A549 treated with Hydrocortisone at 1 μM for 4 hours (cell line): ENCODE measurements at places on chromosomes 6 and 20. TPM values are rescaled to one million over a fixed set of nuclear protein-coding genes. Genes with fewer than 3 reads are reported as not detected.

F13A1 gene
- not detected in 5 replicates for total RNA-seq

ERVFRD-1 gene
- not detected in 5 replicates for total RNA-seq

ADAT2 gene
- 3.2 to 4.1 TPM (median 3.8 TPM) in 5 replicates for total RNA-seq

SLC22A7 gene
- total RNA-seq, result not detected in 5 replicates

CDK19 gene
- total RNA-seq, result 4.3 to 6.8 TPM (median 5.5 TPM) in 5 replicates

OVOL2 gene
- 0.20 to 0.33 TPM (median 0.28 TPM) in 5 replicates for total RNA-seq

PTCHD4 gene
- 0.06 to 0.09 TPM (median 0.08 TPM) in 3 of 5 replicates, not detected in the others for total RNA-seq

RNF144B gene
- 0.12 to 0.68 TPM (median 0.42 TPM) in 5 replicates for total RNA-seq

RREB1 gene
- 9.1 to 12.2 TPM (median 10.8 TPM) in 5 replicates for total RNA-seq

SLC4A11 gene
- total RNA-seq, result 9.2 to 15.1 TPM (median 13.6 TPM) in 5 replicates

KHDC1L gene
- 0.24 to 0.75 TPM (median 0.35 TPM) in 3 of 5 replicates, not detected in the others for total RNA-seq

BTN1A1 gene
- not detected in 5 replicates for total RNA-seq

KCNK15 gene
- total RNA-seq, result 0.31 to 0.72 TPM (median 0.53 TPM) in 5 replicates

HTR1E gene
- total RNA-seq, result not detected in 5 replicates

SCGN gene
- total RNA-seq, result 0.17 to 0.36 TPM (median 0.21 TPM) in 5 replicates

KIF25 gene
- 0.03 to 0.14 TPM (median 0.09 TPM) in 4 of 5 replicates, not detected in the other for total RNA-seq

EPPIN gene
- not detected in 5 replicates for total RNA-seq

BPIFB2 gene
- not detected in 5 replicates for total RNA-seq

NR2E1 gene
- 0.03 to 0.22 TPM in 2 of 5 replicates, not detected in the others for total RNA-seq

ULBP2 gene
- total RNA-seq, result 3.2 to 4.0 TPM (median 3.6 TPM) in 5 replicates
